ENCODE measurements at places on chromosomes 12 and 14.

- no peak for DNase-seq
These were observed 9.5 kb upstream of the MEG3 start for GRCh38 chr14:100816286-100816949.

DNA sequence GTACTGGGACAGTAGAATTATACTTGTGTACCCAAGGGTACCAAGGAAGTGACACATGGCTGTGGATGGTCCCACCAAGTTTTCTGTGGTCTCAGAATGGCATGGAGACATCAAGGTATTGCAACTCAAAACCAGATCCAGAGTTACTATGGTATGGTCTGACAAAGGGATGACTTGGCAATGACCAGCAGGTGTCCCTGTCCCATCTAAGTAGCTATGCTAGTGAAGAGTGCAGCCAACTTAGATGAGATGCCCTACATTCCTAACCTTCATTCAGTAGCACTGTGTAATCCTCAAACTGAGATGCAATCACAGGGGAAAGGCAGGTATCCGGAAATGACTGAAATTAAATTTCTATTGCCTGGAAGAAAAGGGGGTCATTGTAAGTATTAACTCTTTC, 188.7 kb upstream of the TMEM260 start:
- DNase-seq = no peak

DNA sequence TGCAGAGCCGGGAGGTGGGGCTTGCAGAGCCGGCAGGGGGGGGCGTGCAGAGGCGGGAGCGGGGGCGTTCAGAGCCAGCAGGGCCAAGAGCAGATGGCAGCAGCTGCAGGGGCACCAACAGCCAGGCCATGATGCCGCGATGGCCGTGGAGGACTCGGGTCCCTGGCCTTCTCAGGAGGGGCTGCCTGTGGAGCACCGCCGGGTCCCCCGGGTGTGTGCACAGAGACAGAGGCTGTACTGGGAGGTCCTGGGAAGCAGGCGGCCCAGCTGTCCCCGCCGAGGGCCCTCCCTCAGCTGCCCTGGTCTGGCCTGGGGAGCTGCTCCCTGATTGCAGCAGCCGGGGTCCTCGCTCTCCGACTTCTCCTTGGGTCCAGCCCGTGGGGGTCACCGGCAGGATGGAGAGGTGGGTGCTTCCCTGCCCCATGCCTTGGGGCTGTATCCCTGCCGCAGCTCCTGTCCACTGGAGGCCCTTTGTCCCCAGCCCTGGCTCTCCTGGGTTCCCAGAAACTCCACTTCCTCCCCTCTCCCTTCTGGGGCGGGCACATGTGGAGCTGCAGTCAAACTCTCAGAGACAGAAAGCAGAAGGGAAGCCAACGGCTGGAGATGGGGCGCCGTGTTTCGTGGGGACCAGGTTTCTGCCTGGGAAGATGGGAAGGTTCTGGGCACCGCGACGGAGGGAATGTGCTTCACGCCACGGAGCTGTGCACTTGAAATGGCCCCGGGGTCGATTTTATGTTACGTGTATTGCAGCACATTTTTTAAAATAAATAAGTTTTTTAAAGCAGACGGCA, 75.8 kb upstream of the GALNT9 start:
- no peak for DNase-seq

GRCh38 chr14:49895480-49895879, 2.6 kb downstream of the ARF6 start:
- no peak for DNase-seq

DNA sequence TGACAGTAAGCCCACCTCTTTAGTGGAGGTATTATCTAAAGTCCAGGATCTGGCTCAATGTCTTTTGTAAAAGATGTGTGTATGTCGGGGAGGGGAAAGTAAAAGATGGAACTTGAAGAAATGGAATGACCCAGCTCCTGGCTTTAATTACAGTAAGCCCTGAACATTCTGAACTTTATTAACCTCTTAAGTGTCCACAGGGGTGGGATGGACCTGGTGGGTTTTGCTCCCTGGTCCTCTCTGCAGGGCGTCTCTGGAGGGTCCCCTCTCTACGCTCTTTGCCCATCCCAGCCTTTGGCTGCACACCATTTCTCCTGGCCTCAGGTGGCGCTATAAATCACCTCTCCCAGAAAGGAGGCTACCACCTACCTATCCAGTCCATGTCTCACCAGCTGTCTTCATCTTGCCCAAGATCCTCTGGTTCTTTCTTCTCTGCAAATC, 3.7 kb upstream of the CISTR start:
- DNase-seq = no peak

Measured in stimulated activated CD4-positive, alpha-beta T cell treated with anti-CD3 and anti-CD28 coated beads, Interleukin-4, amount 100 ng/mL, for 4 hours (primary cell).